ENCODE measurements at places on chromosomes 6 and 20. TPM values are rescaled to one million over a fixed set of nuclear protein-coding genes. Genes with fewer than 3 reads are reported as not detected.

Gene ZSCAN23
- 3.8 TPM for total RNA-seq

Gene RSPO4
- total RNA-seq, result 0.26 TPM

Gene MCHR2
- total RNA-seq, result not detected

Gene PI16
- total RNA-seq, result 16.2 TPM

GRCh38 chr6:18266523-18266912, 2.2 kb upstream of the DEK start:
- no peak for DNase-seq

DNA sequence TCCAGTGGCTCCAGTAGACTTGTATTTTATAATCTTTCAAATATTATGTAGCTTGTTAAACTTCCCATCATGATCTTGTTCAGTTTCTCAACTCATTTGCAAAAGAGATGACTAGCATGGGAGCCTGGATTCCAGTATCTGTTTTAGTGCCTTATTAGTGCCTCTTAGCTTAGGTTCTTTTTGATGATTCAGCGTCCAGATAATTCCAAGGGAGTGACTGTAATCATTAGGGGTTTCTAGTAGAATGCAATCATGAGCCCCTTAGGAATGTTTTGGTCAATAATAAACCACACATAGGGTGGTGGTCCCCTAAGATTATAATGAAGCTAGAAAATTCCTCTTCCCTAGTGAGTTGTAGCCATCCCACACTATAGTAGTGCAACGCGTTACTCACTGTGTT, 7.0 kb downstream of the CD2AP start:
- no peak for DNase-seq

Data from mucosa of gallbladder (tissue), 1 donor.